ENCODE measurements at places on chromosomes 11 and 22.

DNA sequence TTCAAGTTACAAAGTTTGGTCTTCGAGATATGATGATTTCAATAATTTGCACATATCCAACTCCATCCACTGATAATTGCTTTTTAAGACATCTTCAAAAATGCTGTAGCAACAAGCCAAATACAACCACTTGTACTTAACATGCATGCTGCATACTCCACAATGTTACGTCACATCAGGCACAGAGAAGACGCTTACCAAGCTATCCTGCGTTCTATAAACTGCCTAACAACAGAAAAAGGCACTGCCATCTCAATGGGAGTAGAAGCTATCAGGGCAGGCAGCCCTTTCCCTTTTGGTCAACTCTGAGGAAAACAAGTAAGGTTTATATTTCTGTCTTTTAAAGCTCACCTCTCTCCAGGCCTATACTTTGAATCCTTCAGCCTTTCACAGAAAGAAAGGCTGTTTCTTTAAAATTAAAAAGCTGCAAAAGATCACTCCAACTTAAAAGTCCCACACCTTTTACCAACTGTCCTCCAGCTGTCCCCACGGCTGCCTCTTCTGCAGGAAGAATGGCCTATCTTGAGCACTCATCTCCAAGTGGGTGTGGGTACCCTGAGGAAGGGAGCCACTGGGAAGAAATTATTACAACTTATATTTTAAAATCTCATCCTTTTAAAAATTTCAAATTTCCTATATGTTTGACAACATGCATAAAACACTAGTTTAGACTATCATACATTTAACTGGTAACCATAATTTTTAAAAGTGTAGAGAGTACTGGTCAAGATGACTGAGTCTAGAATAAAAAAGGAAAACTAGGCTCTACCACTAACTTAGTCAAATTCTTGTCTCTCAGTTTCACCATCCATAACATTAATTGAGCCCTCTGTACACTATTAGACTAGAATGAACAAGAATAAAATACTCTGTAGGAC lies 14.5 kb downstream of the PHF21A start:
- no peak for DNase-seq

DNA sequence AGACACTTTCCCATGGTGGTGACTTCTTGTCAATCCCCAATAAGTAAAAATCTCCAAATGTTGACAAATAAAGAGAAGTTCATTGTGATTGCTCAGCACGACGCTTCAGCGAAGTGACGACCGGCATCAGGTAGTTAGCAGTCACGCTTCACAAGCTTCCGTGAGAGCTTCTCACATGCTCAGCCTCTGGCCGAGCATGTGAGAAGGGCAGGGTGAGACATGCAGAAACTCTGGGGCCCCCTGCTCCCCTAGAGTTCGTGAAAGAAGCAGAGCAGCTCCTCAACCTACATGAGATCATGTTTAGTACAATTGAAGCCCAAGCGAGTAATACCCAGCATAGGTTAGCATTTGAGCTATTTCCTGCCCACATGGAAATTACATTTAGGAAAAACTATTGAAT lies 4.4 kb upstream of the C11orf16 start:
- DNase-seq = peak; percentile 33

DNA sequence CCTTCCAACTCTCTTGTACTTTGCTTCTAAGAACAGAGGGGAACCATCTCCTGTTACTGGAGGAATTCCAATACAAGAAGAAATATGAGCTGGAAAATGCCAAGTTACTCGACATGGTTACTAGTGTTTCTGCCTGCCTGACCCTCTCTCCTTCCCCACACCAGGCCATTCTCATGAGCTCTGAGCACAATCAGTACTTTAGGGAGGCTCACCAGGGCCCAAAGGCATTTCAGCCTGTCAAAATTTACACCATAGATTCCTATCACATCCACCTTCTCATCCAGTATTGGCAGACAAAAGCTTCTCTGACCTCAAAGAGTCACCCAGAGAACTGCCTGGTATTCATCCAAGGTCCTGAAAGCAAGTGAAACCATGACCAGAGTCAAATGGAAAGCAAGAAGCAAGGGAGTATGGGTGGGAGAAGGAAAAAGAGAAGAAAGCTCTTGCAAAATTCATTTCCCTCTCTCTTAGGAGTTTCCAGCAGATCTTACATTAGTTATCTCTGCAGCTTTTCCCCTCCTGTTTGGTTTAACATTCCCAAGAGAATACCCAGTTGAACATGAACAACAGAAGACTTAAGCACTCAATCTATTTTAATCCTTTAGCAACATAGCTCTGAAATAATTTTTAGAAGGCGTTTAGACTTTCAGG lies 58.7 kb upstream of the NCAM1 start:
- no peak for DNase-seq

DNA sequence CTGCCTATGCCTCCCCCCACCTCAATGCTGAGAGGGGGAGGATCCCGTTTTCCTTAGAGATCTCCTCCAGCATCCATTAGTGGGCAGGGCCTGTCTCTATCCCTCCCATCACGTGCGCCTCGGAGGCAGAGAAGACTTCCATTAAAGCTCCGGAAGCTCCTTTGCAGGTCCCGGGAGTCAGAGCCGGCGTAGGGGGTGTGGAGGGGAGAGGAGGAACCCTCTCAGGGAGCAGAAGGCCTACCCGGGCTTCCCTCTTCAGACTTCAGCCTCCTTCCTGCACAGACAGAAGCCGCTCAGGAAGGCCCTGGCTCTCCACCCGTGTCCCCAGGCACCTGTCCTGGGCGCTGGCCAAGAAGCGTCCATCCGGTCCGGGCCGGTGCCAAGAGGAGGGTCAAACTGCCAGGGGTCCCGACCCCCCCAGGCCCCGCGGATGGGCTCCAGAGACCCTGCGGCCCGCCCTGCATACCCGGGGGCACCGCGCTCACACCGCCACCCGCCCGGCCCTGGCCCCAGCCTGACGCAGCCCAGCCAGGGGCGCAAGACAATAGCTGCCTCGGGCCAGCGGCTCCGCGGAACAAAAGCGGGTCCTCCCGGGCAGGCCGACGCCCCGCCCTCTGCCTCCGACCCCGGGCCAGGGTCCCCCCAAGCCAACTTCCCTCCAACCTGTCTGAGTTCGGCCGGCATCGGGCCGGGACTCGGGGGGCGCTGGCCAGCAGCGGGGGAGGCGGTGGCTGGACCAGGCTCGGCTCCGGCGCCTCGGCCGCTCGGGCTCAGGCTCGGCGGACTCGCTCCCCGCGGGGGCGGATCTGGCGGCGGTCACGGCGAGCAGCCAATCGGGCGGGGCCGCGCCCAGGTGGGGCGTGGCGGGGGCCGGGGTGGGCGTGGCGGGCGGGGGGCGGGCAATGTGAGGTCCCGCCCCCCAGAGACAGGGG lies 29.9 kb downstream of the ARVCF start:
- DNase-seq = peak; percentile 56

DNA sequence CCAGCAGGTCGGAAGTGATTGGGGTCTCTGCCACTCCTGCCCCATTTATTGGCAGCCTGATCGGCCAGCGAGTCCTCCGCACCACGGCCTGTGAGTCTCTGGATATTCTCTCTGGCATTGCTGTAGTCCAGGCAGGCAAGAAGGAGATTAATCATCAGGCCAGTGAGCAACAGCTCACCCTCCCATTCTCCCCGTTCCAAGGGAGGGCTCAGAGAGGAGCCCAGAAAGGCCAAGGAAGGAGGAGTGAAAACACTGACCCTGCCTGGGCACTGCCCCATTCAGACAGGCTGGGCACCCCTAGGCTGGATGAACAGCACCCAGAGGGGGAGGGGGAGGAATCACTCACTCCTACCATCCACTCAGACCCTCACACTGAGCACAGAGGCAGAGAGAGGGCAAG lies 3.1 kb downstream of the SAA2 start:
- DNase-seq = no peak

DNA sequence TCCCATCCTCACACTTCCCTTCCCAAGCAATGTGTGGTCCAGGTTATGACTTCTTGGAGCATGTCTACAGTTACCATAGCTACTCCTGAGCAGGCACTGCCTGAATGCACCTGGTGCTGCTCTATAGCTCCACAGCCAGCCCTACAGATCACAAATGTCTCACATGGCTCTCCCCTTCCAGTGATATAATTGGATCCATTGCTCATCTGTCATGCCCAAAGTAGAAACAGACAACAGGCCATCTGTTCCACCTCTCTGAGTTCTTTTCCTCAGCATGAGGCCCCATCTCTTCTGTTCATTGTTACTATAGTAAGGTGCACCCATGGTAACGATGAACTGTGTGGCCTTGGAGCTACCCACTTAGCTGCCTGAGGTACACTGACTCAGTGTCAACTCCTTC lies 320.3 kb upstream of the ZC3H12C start:
- DNase-seq = peak; percentile 84

DNA sequence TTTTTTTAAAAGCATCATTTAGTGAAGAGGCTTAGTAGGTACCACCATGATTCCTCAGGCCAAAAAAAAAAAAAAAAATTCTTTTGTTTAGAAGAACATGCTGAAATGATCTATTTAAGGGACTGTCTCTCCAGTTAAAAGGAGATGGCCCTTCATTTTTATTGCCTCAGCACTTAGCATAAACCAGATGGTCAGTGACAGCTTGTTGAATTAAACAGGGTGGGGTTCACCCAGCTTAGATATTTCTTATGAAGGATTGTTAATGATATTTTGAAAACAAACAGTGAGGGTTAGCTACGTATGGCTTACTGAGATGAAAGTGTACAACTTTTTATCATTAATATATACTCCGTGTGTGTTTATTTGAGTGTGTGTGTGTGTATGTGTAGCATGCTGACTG lies 203.7 kb downstream of the FAM181B start:
- no peak for DNase-seq

GRCh38 chr11:111450480-111451320 lies 61.5 kb downstream of the BTG4 start:
- DNase-seq = no peak

DNA sequence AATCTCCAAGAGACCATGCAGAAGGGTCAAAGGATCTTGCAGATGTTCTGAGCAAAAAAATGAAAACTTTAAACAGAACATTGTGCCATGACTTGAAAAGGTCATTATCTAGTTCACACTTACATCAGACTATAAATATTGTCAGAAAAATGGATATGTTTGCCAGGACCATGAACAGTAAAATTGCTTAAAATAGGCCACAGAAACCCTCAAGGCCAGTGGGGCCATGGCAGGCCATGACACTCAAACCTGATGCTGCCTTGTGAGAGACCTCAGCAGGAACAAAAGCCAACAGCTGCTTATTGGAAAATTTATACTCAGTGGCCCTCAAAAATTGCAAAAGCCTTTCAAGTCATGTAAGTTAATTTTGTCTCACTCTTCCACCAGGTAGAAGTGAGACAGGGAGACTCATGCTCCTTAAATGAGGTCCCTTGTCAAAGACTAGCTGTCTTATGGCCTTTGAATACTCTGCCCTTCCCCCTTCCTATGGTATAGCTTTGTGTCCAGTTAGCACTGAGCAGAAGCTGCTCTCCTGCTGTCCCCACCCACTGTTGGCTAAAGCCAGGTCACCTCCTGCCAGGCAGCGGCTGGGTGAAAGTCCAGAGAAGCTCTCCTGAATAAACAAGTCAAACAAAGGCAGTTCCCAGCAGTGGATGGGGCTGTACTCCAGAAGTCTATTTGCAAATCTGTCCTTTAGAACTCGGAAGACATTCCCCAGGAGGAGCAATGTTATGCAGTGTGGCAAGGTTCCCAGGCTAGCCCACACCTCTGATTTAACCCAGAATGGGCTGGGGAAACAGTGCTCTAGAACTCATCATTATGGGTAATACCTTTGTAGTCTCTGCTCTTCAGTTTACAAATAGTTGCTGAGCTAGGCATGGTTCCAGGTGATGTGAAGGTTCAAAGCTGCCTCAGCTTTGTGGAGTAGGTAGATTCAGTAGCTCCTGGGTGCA lies 21.4 kb downstream of the ADM start:
- no peak for DNase-seq
